Left cardiac atrium (tissue), 4 donors: ENCODE measurements at places on chromosomes 11 and 22. TPM values are rescaled to one million over a fixed set of nuclear protein-coding genes. Genes with fewer than 3 reads are reported as not detected.

Gene MPEG1
- total RNA-seq: 38.1 TPM

Gene TXN2
- total RNA-seq: 96.8 TPM

Gene RAB38
- total RNA-seq: 2.2 TPM

Gene MADD
- total RNA-seq: 29.5 TPM

Gene ADAMTS15
- total RNA-seq: 29.8 TPM

Gene MFNG
- total RNA-seq: 17.4 TPM

Gene PKNOX2
- total RNA-seq: 13.8 TPM

Gene CHADL
- 14.4 TPM for total RNA-seq

Gene MS4A1
- 0.26 TPM for total RNA-seq

Gene ARHGAP20
- total RNA-seq: 4.7 TPM

Gene SGSM1
- 24.8 TPM for total RNA-seq

Gene DCDC1
- total RNA-seq: 0.15 TPM

Gene XRRA1
- 5.3 TPM for total RNA-seq

Gene MICAL3
- total RNA-seq: 54.7 TPM

Gene OR2AG2
- 0.15 TPM for total RNA-seq

Gene PANX1
- 8.8 TPM for total RNA-seq

Gene SHISAL1
- total RNA-seq: 1.4 TPM

Gene ZFTA
- 16.0 TPM for total RNA-seq

Gene NEFH
- 0.41 TPM for total RNA-seq

Gene TMEM132A
- 5.1 TPM for total RNA-seq

Gene MUC2
- total RNA-seq: not detected

Gene ADM2
- 0.15 TPM for total RNA-seq

Gene TMEM191B
- 0.91 TPM for total RNA-seq

Gene FOLH1
- 0.92 TPM for total RNA-seq

Gene IGF2
- 114 TPM for total RNA-seq

Gene BTBD18
- total RNA-seq: not detected

Gene PDE2A
- total RNA-seq: 41.6 TPM

Gene EHF
- total RNA-seq: 0.65 TPM

Gene MS4A6A
- total RNA-seq: 155 TPM

Gene PTPRCAP
- 4.7 TPM for total RNA-seq

Gene MYBPC3
- 966 TPM for total RNA-seq

Gene TRIM34
- total RNA-seq: 2.3 TPM

Gene IGLL1
- total RNA-seq: not detected

Gene SPDYC
- not detected for total RNA-seq

Gene APOBEC3H
- total RNA-seq: not detected

Gene TRMU
- total RNA-seq: 41.9 TPM

Gene CECR2
- 5.6 TPM for total RNA-seq

Gene TMX2
- 80.3 TPM for total RNA-seq

Gene GPHA2
- total RNA-seq: not detected

Gene CRYBB3
- total RNA-seq: not detected

Gene MS4A12
- not detected for total RNA-seq

Gene FZD4
- 54.2 TPM for total RNA-seq

Gene SMTNL1
- total RNA-seq: not detected

Gene P4HA3
- total RNA-seq: 0.38 TPM

Gene SLC43A1
- 5.8 TPM for total RNA-seq

Gene C22orf23
- total RNA-seq: 0.21 TPM

Gene OR8D4
- total RNA-seq: not detected

Gene BTG4
- not detected for total RNA-seq

Gene FGF3
- total RNA-seq: not detected

Gene NLRP14
- not detected for total RNA-seq

Gene C11orf16
- not detected for total RNA-seq

Gene GLB1L3
- not detected for total RNA-seq

Gene LMO1
- 0.18 TPM for total RNA-seq
